ENCODE measurements at places on chromosomes 11 and 22.

- DNase-seq = no peak
These were observed 27.9 kb upstream of the PDE2A start for GRCh38 chr11:72702096-72702495.

GRCh38 chr11:62104816-62105653, 18.8 kb upstream of the INCENP start:
- no peak for DNase-seq

DNA sequence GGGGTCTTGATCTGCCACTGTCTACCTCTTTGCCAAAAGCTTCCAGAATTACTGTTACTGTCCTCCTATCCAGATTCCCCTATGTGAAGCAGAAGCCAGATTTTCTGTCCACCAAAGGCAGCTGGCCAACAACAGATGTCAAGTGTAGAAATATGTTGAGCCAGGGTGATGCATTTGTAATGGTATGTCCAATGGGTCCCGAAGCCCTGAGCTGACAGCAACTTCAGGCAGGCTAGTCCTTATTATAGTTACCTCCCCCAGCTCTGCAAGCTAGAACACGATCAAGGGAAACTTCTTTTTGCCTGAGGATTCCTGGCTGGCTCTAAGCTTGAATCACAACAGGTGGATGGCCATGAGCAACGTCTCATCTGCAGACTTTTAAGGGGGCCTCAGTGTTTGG, 10.2 kb downstream of the PAMR1 start:
- no peak for DNase-seq

DNA sequence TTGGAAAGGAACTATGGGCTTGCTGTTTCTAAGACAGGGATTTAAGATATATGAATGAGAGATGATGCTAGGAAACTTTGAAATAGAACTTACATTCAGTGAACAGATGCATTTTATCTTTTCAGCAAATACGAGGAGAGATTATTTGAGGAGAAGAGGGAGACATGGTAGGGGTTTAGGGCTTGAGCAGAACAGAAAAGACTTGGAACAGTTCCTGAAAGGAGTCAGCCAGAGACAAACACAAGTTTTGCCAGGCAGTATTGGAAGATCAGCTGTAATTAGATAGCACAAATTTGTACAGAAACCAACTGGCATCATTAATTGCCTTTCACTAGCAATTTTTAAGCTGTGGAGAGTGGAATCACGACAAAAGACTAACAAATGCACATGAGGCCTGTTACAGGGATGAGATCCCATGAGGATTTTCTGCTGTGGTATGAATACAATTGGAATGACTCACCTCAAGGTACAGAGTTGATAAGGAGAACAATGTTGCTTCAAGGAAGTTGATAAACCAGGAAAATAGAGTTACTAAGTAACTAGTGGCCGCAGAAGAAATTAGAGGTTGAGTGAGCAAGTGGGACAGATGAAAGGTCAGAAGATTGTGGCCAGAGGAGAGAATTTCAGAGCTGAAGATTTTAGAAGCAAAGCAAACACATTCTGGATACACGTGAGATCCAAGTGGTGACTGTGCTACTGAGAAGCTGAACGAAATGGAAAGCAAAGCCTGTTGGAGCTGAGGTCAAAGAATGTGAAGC, 67.9 kb downstream of the CYB5R2 start:
- no peak for DNase-seq

All from stimulated activated CD8-positive, alpha-beta memory T cell treated with anti-CD3 and anti-CD28 coated beads, Interleukin-7, amount 100 ng/mL, for 24 hours (primary cell).